ENCODE measurements at places on chromosomes 1 and 21.

- no peak for DNase-seq
These were observed 395.1 kb downstream of the HLX start for GRCh38 chr1:221274373-221274772.

DNA sequence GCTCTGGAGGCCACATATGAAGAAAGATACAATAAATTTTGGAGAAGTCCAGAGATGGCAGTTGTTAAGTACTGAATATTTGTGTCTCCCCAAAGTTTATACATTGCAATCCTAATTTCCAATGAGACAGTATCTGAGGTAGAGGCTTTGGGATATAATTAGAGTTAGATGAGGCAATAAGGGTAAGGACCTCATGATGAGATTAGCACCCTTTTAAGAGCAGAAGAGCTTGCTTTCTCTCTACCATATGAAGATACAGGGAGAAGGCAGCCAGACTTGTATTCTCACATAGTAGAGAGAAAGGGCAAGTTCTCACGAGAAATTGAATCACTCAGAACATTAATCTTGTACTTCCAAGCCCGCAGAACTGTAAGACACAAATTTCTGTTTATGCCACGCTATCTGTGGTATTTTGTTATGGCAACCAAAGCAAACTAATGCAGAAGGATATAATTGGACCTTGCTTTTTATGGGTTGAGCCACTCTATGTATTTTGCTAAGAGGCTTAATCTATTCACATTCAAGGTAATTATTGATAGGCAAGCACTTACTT lies 430.1 kb downstream of the KCNT2 start:
- DNase-seq, result no peak

DNA sequence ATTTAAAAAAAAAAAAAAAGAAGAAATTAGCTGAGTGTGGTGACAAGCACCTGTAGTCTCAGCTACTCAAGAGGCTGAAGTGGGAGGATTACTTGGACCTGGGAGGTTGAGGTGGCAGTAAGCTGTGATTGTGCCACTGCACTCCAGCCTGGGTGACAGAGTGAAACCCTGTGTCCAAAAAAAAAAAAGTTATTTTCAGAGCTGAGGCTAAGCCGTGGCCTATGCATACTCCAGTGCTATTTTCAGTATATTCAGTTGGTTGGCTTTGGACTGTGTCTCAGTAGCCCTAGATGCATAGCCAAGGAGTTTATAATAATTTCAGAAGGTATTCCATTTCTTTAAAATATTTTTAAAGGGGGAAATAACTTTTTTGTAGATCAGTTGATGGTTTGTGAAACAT lies 140.5 kb upstream of the L1TD1 start:
- DNase-seq, result no peak

- no peak for DNase-seq
These were observed 270.3 kb downstream of the RGS7 start for GRCh38 chr1:241086686-241087085.

DNA sequence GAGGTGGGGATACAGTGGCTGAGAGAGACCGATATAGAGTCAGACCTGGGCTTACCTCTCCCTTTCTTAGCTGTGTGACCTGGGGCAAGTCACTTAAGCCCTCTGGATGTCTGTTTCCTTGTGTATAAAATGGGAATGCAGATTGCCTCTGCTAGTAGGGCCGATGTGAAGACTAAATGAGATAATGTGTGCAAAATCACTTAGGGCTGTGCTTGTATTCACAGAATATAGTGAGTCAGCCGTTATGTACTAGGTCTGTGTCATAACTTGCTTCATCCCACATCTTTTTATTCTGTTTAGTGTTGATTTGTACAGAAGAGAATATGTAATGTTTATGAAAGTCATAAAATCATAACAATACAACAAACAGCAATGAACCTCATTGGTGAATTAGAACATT lies 56.0 kb downstream of the PTPRU start:
- DNase-seq, result no peak

DNA sequence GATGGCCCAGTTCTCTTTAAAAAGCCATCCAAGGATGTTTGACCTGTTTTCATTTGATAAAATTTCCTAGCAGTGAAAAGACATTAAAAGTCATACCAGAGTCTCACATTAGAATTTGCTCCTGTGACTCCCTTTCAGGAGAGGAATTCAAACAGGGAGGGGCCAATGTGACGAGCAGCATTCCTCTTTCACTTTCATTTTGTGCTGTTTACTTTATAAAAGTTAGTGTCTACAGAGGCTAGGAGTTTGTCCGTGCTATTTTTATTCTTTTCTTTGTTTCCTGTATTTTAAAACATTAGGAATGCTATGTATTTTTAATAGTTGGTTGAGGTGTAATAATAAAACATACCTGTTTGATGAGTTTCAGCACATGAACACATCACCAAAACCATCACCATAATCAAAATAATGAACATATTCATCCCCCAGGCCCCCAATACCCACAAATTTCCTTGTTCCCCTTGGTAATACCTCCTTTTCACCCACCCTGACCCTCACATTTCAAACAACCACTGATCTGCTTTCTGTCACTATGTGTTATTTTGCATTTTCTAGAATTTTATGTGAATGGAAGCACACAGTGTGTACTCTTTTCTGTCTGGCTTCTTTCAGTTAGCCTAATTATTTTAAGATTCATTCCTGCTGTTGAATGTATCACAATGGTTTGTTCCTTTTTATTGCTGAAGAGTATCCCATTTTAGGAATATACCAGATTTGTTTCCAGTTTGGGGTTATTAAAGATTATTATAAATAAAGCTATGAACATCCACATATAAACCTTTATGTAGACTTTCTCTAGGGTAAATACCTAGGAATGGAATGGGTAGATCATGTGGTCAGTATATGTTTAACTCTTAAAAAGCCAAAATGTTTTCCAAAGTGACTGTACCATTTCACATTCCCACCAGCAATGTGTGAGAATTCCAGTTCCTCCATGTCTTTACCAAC lies 129.5 kb downstream of the TENT5C start:
- no peak for DNase-seq
